ENCODE measurements at places on chromosomes 2 and 18.
A peak's percentile ranks its signal among the peaks of the same experiment; 100 is the strongest.

- H3K4me1 ChIP-seq = peaks cover 9% of the 10 kb centered on the region
- H3K4me3 ChIP-seq = no peak overlapping the region
- DNase-seq = no peak
These were observed 181.3 kb upstream of the HAAO start for GRCh38 chr2:42973726-42974125.

DNA sequence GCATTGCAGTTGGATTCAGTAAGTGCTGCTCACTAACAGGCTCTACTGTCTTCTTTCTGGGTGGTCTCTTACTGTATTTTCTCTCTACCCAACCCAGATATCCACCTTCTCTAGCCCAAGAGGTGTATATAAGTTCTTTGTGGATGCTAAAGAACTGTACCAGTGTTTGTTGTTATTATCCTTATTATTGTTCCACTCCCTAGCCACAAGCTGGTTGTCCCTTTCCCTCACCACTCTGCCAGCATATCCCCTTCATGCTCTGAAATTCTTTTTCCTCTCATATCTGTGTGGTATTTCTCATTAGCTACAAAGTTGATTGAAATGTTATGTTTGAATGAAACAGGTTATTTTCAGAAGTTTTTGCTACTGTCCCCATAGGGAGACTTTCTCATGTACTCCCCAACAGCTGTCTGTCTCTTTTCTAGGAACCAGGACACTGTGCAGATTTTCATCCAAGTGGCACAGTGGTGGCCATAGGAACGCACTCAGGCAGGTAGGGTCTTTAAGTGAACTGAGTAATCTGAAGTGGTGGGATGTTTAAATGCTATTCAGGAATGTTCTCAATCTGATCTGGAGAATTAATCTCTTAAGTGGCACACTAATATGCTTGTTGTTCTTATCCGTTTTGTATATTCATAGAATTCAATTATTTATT, 56.8 kb downstream of the COX7A2L start:
- no peak overlapping the region for H3K4me3 ChIP-seq
- peaks cover 74% of the 10 kb centered on the region for H3K36me3 ChIP-seq
- no peak overlapping the region for H3K27ac ChIP-seq
- no peaks in the 10 kb centered on the region for H3K27me3 ChIP-seq
- peaks cover 10% of the 10 kb centered on the region for H3K4me1 ChIP-seq

- no peak overlapping the region for H3K4me3 ChIP-seq
- no peaks in the 10 kb centered on the region for H3K27me3 ChIP-seq
- H3K27ac ChIP-seq = peak overlapping the region; percentile 73
- peaks cover 40% of the 10 kb centered on the region for H3K4me1 ChIP-seq
These were observed 94.3 kb downstream of the DOCK10 start for GRCh38 chr2:224948005-224948404.

GRCh38 chr18:22847867-22848451, 85.2 kb upstream of the RBBP8 start:
- peaks cover 4% of the 10 kb centered on the region for H3K27me3 ChIP-seq
- no peaks in the 10 kb centered on the region for H3K4me1 ChIP-seq
- DNase-seq = no peak
- no peak overlapping the region for H3K27ac ChIP-seq

GRCh38 chr2:30583204-30583749, 136.2 kb downstream of the LCLAT1 start:
- no peaks in the 10 kb centered on the region for H3K4me1 ChIP-seq
- no peak overlapping the region for H3K27ac ChIP-seq
- H3K4me3 ChIP-seq = no peak overlapping the region
- no peaks in the 10 kb centered on the region for H3K27me3 ChIP-seq
- no peak for DNase-seq
- no peaks in the 10 kb centered on the region for H3K36me3 ChIP-seq

DNA sequence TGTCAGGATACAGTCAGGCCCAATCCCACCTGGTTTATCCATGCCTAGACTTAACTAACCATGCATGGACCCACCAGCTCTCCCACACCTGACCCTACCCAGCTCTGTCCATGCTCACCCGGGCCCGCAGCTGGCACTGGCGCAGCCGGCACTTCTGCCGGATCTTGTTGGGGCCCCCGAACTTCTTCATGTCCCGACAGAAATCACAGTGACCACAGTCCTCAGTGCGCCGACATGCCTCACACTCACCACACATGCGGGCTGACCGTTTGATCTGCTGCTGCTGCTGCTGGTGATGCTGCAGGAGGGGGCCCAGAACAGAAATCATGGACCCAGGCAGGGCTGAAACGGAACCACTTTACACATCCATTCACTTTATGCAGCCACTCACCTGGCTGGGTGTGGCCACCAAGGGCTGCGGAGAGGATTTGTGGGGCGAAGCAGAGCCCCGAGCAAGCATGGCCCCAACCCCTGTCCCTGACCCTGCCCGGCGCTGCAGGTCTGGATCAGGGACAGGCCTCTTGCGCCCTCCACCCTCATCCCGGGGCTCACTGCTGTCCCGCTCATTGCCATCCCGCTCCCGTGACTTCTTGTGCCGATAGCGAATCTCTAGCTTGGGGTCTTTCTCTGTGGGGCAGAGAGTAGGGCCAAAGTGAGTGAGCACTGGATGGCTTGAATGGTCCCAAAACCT, 1.7 kb downstream of the CXXC1 start:
- H3K27me3 ChIP-seq = no peaks in the 10 kb centered on the region
- H3K27ac ChIP-seq = no peak overlapping the region
- peaks cover 34% of the 10 kb centered on the region for H3K4me1 ChIP-seq
- no peak overlapping the region for H3K4me3 ChIP-seq

DNA sequence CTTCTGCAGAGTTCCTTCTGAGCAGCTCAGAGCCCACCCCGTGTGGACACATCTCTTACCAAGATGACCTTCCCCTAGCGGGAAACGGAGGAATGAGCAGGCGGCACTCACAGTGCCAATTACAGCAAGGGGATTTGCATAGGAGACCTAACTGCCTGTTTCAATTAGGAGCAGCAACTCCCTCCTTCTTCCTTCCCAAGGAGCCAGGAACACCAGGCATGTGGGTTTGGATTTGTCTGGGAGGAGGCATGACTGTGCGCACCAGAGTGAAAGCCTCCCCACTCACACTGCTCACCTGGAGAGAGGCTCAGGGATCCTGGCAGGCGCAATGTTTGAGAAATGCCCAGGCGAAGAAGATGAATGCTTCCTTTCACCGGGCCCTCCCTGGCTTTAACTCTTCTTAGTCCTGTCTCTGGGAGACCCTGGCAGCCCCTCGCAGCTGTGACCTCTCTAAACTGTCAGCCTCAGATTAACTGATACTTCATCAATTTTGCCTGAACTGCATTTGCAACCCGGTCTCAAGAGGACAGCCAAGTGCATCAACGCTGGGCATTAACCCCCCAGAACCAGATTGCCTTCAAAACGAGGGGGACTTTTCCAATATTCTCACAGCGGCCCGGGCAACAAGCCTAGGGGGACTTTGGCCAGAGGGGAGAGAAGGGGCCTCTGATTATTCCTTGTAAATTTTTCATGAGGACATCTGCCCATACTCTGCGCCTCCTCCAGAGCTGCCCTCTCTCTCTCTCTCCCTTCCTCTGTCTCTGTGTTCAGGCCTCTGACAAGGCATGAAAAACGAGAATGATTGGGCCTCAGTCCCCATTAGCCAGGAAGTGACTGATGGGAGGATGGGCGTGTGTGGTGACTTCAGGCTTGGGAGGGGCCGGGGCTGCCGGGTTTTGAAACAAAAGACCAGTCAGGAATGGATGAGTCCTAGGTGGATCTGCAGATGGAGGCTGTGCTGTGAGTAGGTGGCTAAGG, 93.8 kb downstream of the CMPK2 start:
- no peak for DNase-seq
- no peak overlapping the region for H3K4me3 ChIP-seq
- H3K27me3 ChIP-seq = peaks cover 10% of the 10 kb centered on the region
- no peak overlapping the region for H3K27ac ChIP-seq
- H3K4me1 ChIP-seq = peaks cover 6% of the 10 kb centered on the region

DNA sequence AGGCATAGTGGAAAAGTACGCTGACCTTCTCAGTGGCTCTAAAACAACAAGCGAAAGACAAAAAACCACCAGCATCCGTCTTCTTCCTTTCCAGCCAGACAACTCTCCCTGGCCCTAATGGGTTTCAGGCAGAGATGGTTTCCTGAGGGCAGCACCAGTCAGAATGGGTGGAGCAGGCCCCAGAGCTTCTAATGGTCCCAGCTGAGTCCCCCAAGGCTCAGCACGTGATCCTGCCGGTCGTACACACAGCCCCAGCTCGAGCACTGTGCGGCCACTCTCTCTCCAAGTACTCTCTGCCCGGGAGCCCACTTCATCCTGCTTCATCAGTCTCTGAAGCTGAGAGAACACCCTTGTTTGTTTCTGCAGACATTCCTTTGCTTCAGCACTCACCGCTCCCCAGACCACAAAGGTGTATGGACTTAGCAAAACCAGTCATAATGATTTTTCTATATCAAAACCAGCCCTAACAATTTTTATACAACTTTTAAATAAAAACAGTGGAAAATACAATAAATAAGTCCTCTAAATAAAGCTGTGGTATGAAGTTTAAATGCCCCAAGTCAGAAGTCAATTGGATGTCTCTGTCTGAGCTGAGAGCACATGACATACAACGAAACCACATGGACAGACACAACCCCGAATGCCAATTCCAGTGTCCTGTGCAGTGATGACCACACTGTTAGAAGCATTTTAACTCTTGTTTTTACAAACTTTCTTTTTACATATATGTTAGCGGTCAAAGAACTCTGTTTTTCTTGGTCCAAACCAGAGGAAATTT, 63.9 kb downstream of the PARD6G start:
- H3K27me3 ChIP-seq = no peaks in the 10 kb centered on the region
- no peaks in the 10 kb centered on the region for H3K36me3 ChIP-seq
- H3K4me1 ChIP-seq = no peaks in the 10 kb centered on the region
- DNase-seq = no peak
- H3K4me3 ChIP-seq = no peak overlapping the region
- H3K27ac ChIP-seq = no peak overlapping the region

Measured in CD4-positive, alpha-beta T cell (primary cell).